COR-L47 (cell line): ENCODE measurements at places on chromosomes 2 and 18.

DNA sequence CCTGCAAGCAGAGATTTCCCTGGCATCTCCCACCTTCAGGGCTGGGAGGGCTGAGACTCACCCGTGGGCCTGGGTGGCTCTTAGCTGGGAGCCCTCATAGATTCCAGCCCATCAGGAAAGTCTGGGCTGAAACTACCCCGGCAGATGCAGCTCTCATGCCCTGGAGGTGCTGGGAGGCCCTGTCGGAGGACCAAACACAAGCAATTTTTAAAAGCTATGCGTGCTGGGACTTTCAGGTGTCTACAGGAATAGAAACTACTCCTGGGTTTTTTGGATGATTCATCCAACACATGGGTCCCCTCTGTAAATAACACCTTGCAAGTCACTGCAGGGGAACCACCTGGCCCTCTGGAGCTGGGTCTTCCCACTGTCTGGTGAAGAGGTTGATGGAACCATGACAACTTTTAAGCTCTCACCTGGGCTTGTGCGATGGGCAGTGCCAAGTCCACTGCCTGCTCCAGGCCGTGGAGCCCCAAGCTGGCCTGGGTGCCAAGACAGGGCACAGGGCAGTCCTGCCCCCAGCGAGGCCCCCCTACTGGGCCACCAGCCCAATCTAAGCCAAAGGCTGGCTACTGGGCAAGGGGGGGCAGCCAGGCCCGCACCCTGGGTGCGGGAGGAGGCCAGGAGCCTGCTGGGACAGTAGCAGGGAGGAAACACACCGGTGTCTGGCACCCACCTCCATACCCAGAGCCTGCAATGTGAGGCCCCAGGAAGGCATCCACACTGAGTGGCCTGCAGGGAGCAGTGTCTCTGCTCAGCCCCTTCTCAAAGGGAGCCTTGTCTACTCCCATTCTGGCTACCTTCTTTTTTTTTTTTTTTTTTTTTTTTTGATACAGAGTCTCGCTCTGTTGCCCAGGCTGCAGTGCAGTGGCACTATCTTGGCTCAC, 1.1 kb upstream of the GPR55 start:
- DNase-seq, result no peak

- DNase-seq, result no peak
Measured at GRCh38 chr2:217090024-217090473, 230.2 kb upstream of the TNP1 start.

DNA sequence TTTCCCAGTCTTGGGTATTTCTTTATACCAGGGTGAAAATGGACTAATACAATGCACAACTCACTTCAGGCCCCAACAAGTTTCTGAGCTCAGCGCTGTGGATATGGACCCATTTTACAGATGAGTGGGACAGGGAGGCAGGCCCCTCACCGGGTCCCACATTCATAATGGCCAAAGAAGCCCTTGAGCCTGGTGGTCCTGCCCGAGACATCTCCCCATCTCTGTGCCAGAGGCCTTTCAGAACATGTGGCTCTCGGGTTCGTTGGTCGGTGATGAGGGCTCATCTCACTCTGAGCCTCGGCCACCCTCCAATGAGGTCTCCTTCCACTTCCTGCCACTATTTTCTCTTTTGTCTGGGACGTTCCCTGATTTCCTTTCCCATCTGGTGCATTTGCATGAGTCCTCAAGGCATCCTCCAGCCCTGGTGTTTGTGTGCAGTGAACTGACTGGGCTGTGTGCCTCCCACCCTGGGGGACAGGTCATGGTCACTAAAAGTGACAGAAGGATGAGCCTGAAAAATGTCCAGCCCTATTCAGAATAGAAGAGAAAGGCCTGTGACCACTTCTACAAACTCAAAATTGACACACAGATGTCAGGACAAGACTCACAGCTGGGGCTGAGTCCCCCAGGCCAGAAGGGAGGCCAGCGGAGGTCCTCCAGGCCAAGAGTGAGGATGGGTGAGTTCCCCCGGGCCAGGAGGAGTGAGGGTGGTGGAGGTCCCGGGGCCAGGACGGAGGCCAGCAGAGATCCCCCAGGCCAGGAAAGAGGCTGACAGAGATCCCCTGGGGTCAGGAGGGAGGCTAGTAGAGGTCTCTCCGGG, 134.5 kb downstream of the PTGR3 start:
- no peak for DNase-seq

DNA sequence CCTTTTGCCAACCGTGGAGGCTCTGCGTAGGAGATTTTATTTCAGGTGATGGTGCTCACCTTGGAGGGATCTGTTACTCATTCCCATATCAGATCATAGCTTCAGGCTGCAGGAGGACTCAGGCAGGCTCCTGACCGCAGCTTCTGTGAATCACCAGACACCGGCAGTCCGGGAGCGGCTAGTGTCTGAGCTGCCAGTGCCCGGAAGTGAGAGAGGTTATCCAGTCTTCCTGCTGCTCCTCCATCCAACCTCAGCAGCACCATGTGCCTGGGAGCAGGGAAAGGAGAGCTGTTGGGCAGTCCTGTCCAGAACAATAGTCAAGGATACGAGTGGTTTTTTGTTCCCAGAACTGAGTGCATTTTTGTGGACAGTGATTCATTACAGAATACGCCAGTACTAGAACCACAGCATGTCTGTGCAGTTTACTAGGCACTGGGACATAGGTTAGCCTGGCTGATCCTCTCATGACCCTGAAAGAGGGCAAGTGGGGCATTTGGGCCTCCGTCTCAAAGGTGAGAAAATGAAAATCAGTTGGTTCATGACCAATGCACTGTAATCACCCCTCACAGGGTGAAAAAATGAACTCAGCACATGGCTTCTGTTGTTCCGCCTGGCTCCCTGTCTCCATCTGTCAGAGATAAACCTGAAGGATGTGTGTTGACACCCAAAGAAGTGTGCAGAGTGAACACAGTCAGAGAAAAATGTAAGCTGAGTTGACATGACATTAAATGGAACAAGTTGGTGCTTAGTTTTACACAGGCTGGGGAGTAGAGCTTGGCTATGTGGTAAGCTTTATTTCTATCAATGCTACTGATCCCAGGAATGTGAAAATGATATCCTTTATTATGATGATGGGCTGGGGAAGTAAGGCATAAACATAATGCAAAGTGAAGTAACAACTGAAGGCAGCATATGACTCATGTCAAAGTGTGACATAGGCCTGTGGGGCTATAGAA, 12.2 kb downstream of the FHOD3 start:
- no peak for DNase-seq

- DNase-seq, result no peak
Measured at GRCh38 chr2:144133936-144134665, 385.8 kb downstream of the ZEB2 start.

DNA sequence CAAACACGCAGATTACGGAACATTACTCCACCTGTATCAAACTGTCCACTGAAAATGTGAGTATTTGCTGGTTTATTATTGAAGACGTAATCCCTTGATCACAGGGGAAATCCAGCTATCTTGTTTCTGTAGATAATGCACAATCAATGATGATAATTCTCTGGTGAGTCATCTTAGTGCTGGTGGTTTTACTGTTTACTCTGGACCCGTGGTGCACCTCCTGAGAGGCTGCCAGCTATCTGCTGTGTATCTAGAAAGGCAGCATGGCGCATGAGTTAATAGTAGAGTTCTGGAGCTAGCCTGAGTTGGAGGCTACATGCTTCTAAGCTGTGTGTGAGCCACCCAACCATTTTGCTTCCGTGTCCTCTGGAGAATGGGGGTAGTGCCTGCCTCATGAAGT, 6.5 kb downstream of the NCAPH start:
- DNase-seq, result no peak
